ENCODE measurements at places on chromosomes 6 and 20.
A peak's percentile ranks its signal among the peaks of the same experiment; 100 is the strongest.

DNA sequence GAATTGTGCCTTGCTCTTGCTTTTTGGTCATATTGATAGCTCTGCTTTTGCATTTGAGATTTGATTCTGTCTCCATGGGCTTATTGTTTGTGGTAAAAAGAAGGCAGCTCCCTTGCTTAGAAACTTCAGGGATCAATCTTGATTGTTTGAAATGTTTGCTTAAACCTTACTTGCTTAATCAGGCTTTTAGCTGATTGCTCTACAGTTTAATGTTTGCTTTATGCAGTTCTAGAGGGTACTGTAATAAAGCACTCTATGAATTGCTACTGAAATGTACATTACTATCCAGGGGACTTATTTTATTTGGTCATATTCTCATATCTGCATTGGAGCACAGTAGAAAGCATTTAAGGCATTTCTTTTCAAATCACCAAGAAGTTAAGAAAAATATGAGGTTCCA is 545.4 kb upstream of the HS3ST5 start:
- no peak for DNase-seq

DNA sequence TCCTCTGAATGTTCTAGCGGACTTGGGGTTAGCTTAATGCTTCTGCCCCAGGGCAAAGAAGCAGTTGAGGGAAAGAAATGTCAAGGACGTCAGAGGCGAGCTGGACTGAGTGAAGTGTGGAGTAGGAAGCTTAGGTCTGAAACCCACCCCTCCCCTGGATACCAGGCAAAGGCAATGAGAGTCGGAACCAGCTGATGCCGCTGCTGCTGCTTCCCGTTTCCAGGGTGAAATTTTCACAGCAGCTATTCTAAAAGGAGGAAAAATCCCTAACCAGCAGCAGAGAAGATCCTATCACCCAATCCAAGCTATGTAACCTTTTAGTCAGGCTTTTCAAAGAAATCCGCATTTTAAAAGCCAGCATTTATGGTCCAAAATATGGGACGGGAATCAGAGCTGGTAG is 564.3 kb downstream of the LMBRD1 start:
- no peak for DNase-seq

DNA sequence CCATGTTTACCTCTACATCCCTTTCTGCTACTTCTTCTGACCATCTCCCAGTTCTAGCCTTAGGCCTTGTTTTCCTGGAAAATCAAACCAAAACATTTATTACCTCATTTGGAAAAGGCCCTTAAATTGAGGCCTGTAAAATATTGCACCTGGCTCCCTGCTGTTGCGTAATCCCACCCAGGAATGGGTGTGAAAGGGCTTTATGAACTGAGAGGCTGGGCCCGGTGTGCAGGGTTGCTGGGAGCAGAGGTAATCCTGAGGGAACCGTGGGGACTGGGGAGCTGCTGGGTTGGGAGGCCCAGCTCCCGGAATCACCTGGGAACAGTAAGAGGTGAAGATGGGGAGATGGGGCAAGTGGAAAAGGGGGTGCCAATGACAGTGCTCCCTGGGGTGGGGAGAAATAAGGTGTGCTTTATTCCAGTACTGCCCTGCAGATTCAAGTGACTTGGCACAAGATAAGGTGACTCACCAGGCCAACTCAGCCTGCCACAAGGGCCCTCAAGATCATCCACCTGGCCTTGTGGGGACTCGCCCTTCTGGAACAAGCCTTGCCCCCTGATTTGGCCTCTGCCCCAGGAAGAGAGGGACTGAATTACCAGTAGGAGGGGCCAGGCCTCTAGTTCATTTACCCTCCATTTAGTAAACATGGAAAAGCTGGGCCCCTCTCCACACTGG is 44.2 kb downstream of the KCNK5 start:
- no peak for DNase-seq

GRCh38 chr6:50288241-50288640 is 238.5 kb upstream of the DEFB112 start:
- DNase-seq, result no peak

DNA sequence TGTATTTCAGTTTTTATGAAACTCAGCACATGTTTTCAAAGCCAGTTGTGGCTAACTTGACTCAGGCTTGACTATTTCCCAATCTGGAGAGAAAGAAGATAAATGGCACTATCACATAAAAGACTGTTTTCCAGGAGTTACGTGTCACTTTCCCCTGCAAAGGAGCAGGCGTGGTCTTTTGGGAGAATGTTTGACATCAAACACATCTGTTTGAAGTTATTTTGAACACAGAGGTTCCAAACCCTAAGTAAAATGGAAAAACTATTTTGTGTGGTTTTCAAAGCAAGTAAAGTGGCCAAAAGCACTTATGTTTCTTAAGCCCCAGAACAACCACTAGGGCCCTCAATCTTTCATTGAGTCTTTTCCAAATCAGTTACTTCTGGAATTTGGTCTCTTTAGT is 89.7 kb downstream of the FOXF2 start:
- DNase-seq, result peak; percentile 60

DNA sequence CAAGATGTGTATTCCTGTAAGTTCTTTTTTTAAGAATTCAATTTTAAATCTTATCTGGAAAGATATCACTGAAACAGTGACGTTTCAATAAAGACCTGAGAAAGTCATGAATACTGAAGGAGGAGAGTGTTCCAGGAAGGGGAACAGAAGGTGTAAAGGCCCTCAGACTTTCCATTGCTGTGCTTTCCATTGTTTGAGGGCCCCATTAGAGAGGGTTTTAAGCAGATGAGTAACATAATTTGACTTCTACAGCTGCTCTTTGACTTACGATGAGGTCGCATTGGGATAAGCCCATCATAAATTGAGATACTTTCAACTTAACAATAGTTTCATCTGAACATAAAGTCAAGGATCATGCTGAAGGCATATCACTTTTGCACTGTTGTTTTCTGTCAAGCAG is 24.7 kb downstream of the ACOT13 start:
- no peak for DNase-seq

DNA sequence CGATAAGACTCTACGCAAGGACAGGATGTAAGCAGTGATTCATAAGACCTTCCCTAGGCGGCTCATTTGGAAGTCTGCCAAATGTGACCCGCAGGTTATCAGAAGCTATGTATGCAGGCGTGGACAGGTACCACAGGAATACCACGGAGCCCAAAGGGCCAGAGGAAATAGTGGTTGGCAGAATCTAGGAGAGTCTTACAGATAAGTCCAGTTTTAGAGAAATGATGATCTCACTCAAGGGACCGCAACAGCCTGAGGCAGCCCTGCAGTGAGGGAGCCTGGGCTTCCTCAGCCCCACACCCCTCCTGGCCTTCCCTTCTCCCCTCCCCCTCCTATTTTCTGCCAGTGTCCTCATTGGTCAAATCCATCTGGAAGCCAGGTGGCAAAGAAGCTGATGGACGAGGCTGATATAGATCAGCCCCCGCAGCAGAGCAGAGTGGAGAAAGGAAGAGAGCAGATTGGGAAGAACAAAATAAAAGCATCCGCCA is 110.6 kb downstream of the FNDC1 start:
- DNase-seq, result peak; percentile 25

- DNase-seq, result no peak
These were observed 62.2 kb upstream of the PLEKHG1 start for GRCh38 chr6:150537491-150537890.

DNA sequence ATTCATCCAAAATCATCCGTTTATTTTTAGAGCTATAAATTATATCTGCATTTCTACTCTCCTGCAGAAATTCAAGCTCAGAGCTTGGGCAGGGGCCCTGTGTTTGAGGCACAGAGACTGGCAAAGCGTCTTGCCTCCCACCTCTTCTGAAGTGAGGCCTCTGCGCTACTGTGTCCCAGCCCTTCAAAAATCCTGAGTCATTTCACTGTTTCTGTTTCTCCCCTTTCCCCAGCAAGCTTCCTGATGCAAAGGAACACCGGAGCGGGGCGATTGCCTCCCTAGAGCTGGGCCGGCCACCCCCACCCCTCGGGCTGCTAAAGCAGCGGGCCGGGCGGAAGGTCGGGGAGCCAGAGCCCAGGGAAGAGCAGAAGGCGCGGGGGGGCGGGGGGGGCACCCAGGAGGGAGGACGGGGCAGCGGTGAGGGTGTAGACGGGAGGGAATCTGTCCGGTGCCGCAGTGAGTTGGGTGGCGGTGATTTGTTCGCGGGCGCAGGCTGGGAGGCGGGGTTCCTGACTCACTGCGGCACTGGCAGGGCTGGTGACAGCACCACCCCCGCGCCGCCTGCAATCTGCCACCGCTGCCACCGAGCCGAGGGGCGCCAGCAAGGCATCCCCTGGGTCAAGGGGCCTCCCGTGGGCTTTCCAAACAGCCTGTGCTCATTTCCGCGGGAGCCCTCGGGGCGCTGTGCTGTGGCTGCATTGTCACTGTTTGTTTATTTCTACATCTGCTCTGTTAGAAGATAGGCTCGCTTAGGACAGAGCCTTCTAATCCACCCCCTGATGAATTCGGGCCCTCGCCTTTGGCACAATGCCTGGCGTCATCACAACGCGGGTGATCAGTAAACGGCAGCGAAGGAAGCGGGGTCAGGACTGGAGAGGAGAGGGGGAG is 46.5 kb upstream of the SNAP25 start:
- peak; percentile 69 for DNase-seq

- DNase-seq, result no peak
These were observed 57.2 kb downstream of the CTCFL start for GRCh38 chr20:57467742-57468141.

DNA sequence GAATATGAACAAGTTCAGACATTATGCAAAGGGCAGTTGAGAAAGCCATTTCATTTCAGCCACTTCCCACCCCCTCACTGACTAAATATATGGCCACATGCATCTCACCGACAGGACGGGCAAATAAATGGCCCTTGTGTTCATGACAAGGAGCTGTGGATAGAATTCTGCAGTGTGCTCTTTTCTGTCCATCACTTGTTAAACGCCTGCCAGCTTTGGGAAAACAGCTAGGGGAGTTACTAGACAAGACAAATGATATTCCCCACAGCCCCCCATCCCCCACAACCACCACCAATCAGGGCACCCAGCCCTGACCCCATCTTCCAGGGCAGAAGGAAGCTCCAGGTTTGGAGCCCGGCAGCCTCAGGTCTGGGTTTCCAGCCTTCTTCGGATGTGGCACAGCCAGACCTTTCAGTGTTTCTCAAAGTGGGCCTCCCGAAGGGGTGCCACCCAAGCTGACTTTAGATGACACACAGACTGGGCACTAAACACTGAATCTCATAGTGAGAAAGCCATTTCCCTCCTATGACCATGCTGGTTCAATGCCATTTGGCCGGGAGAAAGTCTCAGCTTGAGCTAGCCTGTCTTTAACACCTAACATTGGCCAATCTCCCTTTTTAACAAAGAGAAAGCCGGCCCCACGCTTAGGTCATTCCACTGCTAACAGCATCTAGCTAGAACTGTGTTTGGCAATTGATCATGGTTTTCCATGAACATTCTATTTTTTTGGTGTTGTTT is 4.0 kb upstream of the RIPOR3 start:
- DNase-seq, result no peak

GRCh38 chr20:16745204-16745603 is 3.0 kb upstream of the OTOR start:
- DNase-seq, result no peak

DNA sequence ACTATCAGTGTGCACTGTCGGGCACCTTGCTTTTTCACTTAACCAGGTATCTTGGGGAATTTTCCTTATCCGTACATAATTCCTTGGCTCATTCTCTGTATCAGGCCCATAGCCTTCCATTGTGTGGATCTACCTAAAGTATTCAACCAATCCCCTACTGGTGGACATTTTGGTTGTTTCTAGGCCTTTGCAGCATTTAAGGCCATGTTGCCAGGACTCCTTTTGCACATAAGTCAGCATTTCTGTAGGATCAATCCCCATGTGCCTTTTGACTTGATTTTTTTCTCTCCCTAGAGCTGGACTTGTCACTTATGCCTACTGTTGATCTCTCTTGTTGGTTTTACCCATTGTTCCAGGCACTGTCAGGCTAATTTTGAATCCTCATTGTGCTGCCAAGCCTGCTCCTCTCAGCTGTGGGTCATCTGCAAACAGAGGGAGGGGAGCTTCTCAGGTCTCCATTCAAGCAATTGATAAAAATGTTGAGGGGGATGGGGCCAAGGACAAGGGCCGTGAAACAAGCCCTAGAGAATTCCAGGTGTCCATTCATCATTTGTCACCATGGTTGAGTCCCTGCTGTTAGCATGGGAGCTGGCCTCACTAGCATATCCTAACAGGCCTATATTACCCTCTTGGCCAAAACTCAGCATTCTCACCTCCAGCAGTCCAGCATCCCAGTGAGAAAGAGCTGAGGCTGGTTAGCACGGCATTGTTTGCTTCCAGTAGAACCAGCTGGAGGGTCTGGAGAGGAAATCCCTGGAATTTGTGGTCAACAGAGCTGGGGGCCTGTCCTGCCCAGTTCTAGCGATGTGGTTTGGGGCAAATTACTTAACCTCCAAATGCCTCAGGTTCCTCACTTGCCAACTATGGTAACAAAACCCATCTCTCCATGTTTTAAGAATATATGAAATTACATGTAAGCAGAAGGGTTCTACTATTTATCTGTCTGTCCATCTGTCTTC is 178.4 kb downstream of the MRPL14 start:
- peak; percentile 86 for DNase-seq

DNA sequence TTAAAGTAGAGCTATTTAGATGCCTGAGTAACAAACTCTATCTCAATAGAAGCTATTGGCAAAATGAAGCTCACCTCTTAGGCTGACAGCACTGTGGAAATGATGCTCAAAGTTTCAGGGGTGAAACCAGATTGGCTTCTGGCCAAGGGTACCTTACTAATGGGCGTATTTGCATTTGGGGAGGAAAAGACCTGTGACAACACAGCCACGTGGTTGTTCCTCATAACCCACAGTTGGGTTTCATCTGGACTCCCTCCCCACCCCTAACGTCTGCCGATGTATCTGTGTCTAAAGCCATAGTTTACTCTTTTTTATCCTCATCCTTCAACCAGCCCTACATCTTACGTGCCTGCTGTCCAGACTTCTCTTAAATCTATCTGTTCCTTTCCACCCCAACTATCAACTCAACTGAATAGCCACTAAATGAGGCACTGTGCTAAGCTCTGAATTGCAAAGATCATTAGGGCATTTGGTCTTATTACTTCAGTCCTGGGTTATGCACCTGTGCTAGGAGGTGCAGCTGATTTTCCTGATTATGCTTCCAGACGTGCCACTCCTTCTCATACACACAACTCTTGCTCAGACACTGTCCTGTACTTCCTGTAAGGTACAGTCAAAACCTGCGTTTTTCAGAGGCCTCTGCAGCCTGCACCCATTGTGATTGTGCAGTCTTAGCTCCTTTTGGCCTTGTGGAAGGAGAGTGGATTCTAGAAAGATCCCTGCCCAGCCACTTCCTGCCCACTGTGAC is 80.6 kb upstream of the ARMC2 start:
- DNase-seq, result no peak

- DNase-seq, result no peak
These were observed 39.8 kb upstream of the GCLC start for GRCh38 chr6:53584726-53585125.

DNA sequence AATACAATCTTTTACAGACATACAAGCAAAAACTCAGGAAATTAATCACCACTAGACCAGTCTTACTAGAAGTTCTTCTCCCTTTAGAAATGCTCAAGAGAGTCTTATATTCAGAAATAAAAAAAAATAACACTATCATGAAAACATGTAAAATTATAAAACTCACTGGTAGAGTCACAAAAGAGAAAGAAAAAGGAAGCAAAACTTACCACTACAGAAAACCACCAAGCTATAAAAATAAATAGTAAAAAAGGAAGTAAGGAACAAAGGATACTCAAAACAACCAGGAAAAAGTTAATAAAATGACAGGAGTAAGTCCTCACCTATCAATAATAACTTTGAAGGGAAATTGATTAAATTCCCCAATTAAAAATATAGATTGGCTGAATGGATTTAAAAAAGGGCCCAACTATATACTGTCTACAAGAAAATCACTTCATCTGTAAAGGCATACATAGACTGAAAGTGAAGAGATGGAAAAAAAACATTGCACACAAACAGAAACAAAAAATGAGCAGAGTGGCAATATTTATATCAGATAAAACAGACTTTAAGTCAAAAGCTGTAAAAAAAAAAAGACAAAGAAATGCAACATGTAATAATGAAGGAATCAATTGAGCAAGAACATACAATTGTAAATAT is 489.5 kb downstream of the KIF16B start:
- DNase-seq, result no peak
